ENCODE measurements at places on chromosomes 12 and 14. TPM values are rescaled to one million over a fixed set of nuclear protein-coding genes. Genes with fewer than 3 reads are reported as not detected.

- DNase-seq = no peak
Observed at GRCh38 chr12:58728397-58728796, 191.9 kb downstream of the LRIG3 start.

The NEUROD4 gene
- not detected for total RNA-seq

The NKX2-1 gene
- not detected for total RNA-seq

GRCh38 chr12:90229407-90230170 lies 521.0 kb upstream of the ATP2B1 start:
- no peak for DNase-seq

- DNase-seq = no peak
Observed at GRCh38 chr12:126914170-126914793, 1352.7 kb upstream of the TMEM132C start.

DNA sequence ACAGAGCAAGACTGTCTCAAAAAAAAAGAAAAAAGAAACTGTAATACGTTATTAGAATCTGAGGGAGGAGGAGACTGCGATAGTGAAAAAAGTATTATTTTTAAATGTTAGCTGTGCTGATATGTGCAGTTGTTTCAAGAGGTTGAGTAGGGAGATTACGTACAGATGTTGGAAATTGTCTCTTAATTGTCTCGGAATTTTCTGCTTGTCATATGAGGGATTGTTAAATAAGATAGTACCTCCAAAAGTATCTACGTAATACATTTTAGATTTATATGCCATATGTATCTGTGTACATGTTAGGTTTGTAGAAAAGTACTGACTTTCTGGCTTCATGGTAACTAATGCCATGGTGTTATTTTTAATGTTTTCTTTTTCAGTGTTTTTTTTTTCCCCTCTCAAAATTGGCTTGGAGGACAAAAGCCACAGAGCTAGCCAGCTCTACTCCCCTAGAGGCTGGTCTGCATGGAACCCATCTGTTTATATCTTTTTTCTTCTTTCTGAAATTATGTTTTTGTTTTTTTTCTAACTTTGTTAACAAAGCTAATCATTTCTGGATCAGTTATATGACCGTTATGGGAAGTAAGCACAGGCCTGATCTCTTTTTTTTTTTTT lies 3.4 kb downstream of the RIMKLB start:
- no peak for DNase-seq

DNA sequence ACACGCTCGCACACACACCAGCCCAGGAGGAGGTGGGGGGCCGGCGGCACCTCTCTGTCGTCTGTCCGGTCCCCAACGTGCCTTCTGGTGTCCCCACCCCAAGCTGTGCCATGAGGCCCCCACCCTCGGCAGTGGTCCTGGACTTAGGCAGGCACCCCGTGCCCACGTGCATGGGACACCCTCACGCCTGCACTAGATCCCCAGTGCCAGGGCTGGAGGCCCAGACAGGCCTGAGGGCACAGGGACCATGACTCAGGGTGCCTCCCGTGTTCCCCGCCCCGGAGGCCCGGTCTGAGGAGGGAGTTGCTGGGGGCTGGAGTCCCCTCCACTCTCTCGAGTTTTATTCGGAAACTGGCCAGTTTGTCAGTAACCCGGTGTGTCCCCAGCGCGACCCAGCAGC lies 38.8 kb downstream of the LRCOL1 start:
- no peak for DNase-seq

GRCh38 chr14:74963705-74964271 lies 8.4 kb upstream of the PGF start:
- DNase-seq = no peak

The NPFF gene
- total RNA-seq = not detected

- DNase-seq = no peak
Observed at GRCh38 chr14:23285530-23286019, 357 bp downstream of the HOMEZ start.

DNA sequence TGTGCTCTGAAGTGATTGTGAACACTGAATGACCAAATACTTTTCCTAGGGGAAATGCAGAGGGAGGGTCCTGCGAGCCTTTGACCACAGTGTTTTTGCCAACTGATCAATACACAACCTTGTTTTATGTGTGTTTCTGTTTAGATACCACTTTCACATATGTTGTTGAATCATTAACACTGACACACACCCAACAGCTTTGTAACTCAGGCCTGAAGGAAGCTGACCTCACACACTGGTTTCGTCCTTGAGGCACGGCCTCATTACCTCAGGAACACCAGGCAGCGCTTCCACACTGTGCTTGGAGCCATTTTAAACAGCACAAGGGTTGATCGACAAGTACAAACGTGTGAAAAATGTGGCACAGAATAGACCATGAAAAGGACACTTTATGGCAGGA lies 60.0 kb downstream of the PPFIBP1 start:
- DNase-seq = no peak

GRCh38 chr12:44876544-44877410 lies 662 bp upstream of the NELL2 start:
- no peak for DNase-seq

The TPH2 gene
- not detected for total RNA-seq

Data from SK-MEL-5 (cell line).